Fibroblast of skin of right quadriceps (primary cell): ENCODE measurements at places on chromosomes 5 and 9.

GRCh38 chr5:180820788-180821321 lies 18.2 kb upstream of the MGAT1 start:
- DNase-seq, result no peak

DNA sequence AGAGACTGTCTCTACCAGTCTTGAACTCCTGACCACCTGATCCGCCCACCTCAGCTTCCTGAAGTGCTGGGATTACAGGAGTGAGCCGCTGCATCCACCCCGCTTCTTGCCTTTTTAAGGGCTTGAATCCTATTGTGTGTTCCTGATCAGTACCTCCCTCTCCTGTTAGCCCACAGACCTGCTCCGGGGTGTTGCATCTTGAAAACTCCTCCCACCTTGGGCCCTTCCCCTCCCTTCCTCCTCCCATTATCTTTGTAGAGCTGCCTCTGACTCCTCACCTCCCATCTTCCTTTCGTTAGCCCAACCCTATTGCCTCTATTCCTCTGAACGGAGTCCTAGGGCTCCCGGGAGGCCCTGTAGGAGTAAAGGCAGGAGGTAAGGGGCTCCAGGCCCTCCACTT lies 48.5 kb upstream of the NEK6 start:
- DNase-seq, result no peak

DNA sequence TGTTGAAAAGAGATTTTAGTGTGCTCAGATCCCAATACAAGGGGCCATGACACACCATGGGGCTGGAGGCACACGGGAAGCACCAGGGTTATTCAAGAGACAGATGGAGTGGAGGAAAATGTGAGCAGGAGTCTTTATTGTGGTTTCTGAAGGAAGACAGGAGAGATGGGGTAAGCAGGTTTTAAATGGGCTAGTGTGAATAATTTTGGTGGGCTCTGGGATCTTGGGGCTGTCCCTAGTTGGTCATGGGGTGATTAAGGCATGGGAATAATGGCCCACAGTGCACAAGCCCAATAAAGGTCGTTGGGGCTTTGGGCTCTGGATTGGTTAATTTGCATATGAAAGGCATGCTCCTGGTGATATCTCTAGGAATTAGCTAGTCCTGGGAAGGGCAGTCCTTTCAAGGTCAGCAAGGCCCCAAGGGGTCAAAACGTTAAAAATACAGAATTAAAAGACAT lies 3.6 kb upstream of the SCGB3A2 start:
- DNase-seq, result no peak

DNA sequence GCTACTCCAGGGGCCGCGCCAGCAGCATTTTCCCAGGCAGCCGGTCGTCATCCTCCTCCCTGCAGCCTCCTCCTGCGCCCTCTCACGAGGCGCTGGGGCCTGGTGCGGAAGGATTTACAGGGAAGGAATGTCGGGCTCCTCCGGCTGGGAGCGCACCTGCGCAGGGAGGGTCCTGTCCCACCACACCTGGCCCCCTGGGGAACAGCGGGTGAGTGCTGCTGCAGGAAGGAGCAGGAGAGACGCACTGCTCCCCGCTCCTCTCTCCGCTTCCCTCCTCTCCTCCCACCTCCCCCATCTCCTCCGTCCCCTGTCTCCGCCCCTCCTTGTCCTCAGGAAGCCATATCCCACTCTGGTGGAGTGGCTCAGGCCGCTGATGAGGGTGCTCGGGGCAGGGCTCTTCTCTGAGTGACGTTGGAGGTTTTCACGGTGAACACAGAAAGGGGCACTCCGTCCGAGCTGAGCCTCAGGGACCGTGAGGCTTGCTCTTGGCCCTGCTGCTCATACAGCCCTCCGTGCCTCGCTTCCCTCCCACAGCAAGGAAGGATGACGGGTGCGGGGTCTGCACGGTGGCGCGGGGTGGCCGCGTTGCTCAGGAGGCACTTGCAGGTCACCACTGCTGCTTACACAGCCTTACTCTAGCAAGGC lies 31.3 kb downstream of the IRX4 start:
- no peak for DNase-seq

GRCh38 chr5:179769271-179769670 lies 24.5 kb upstream of the LTC4S start:
- no peak for DNase-seq

GRCh38 chr9:130940693-130941576 lies 1.9 kb upstream of the FIBCD1 start:
- peak; percentile 19 for DNase-seq

DNA sequence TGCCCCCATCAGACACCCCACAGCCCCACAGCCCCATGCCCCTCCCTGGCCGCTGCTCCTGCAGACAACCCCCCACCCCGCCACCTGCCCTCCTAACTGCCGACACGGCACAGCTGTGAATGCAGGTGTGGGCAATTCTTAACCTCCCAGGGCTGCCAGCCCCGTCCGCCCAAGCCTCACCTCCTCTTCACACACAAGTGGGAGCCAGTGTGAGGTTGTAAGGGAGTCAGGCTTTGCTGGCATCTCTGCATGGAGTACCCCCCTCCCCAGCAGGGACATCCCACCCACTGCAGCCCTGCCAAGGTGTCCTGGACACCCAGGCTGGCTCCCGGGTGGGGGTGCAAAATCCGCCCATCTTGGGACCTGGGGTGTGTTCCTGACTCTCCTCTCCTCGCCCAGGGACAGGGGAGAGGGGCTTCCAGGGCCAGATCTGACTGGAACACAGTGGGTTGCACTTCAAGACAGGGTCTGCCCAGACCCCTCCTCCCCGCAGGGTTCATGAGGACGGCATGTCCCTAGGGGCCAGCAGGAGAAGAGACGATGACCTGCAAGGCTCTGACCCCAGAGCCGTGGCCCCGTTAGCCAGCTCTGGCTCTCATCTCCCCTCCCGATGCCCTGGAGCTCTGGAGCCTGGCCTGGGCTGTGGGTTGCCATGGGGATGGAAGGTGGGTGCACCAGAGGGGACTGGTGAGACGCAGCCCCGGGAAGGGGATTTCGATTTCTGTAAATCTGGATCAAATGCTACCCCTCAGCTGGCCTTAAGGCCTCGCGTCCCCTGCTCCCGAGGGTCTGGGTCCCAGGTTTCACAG lies 34.4 kb downstream of the SARDH start:
- DNase-seq, result no peak

DNA sequence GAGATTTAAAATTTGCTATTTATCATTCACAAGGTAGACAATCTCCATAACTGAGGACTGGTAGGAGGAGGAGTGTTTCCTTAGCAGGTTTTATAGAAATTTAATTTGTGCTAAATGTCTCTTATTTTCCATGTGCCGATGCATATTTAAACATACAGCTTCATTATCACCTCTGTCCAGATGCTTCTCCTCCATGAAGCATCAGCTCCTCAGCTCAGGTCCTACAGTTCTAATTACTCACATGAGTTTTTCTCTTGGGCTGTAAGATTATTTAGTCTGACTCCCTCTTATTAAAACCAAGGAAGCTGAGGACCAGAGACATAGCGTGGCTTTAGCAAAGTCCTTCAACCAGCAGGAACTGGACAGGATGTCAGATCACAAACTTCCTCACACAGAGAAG lies 300.2 kb upstream of the PANK3 start:
- no peak for DNase-seq

GRCh38 chr5:54534191-54535004 lies 16.8 kb downstream of the SNX18 start:
- no peak for DNase-seq

DNA sequence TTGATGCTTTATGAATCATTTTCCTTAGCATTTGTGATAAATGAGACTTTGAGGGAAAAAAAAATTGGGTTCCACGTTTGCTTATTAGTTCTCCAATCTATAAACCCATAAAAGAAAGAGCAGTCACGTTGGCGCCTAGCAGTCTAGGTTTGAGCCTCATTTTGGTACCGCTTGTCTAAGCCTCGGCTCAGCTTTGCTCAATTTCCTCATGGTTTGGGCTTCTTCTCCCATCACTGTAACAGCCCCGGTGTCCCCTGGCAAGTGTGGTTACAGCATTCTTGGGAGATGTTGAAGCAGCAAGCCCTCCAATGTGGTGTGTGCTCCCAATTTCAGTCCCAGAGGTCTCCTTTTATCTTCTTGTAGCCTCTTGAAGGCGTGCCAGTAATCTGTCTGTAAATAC lies 578.4 kb downstream of the CDK5RAP2 start:
- DNase-seq, result peak; percentile 31

DNA sequence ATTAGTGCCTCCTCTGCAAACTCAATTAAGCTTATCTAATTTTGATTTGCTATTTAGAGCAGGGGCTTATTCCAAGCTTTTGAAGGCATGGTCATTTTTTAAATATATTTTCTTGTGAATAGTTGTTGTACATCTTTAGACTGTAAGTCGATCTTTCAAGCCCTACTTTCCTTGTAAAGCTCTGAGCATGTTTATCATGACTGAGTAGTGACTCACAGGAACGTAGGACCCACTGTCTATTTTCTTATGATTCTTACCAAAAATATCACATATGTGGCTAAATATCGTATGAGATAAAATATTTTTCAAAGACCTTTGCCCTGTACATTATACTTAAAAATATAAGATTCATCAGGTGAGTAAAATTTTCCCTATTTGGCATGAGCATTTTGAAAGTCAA lies 440.4 kb upstream of the GRIN3A start:
- peak; percentile 3 for DNase-seq

DNA sequence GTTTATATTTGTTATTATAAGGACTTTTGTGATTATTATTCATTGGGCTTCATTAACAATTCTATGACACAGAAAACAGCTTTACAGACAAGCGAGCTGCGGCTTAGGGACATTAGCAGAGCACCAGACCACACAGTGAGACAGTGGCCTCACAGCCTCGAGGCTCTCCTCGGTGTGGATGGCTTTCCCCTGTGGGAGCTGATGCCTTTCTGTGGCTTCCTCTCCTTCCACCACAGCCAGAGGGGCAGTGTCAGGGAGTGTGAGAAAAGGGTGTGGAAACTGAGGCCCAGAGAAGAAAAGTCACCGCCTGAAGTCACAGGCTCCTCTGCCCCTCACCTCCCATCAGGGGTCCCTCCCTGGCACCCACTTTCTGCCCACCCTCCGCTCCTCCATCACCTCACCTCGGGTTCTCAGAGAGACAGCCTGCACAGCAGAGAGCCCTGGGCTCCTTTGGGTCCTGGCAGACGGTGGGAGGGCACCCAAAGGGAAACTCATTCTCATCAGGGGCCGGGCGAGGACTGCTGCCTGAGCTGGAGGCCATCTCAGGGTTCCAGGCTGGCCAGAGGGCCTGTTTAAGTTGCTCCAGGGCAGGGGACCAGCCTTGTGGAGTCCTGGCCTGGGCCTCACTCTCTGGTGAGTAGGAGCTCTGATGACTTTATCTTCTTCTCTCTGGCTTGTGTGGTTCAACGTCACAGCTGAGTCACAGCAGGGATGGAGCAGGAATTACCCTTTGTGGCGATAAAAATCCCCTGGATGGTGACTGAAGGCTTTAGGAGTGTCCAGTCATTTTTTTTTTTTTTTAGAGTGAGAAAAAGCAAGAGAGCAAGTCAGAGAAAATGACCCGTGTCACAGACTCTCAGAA lies 830 bp downstream of the TRAF1 start:
- peak; percentile 81 for DNase-seq

GRCh38 chr5:145846081-145846480 lies 10.9 kb upstream of the PRELID2 start:
- no peak for DNase-seq

GRCh38 chr9:71806901-71807307 lies 38.6 kb upstream of the CEMIP2 start:
- peak; percentile 66 for DNase-seq
